ENCODE measurements at places on chromosomes 2 and 18.

GRCh38 chr2:177816766-177817165, 255.8 kb downstream of the PDE11A start:
- no peak for DNase-seq

GRCh38 chr18:61371111-61371510, 37.9 kb downstream of the CDH20 start:
- DNase-seq = no peak

DNA sequence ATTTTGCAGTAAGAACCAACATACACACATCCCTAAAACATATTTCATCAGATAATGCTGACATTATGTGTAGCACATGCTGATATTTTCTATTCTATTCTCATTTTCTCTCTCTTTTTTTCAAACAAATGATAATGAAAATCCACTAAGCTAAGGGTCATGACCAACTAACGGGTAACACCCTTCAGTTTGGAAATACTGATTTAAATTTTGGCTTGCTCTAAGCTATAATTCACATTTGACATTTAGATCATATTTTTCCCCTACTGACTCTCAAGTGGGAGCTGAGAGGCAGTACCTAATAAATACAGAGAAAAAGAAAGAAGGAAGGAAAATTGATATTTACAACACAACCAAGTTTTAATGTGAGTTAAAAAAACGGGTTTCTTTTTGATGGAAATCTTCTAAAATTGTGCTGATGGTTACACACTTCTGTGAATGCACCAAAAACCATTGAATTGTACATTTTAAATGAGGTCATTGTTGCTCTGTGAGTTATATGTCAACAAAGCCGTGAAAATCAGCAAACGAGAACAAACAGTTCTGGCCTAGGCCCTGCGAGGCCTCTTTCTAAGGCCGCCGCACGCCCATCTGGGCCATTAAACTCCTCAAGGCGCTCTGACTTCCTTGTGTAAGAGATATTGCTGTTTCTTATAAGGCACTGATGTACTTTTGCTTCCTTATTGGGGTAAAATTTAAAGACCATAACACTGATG, 124.2 kb downstream of the GALR1 start:
- no peak for DNase-seq

GRCh38 chr18:60096428-60096827, 196.6 kb downstream of the PMAIP1 start:
- DNase-seq = peak; percentile 11

- no peak for DNase-seq
Observed at GRCh38 chr2:28411166-28411755, 18.6 kb downstream of the FOSL2 start.

DNA sequence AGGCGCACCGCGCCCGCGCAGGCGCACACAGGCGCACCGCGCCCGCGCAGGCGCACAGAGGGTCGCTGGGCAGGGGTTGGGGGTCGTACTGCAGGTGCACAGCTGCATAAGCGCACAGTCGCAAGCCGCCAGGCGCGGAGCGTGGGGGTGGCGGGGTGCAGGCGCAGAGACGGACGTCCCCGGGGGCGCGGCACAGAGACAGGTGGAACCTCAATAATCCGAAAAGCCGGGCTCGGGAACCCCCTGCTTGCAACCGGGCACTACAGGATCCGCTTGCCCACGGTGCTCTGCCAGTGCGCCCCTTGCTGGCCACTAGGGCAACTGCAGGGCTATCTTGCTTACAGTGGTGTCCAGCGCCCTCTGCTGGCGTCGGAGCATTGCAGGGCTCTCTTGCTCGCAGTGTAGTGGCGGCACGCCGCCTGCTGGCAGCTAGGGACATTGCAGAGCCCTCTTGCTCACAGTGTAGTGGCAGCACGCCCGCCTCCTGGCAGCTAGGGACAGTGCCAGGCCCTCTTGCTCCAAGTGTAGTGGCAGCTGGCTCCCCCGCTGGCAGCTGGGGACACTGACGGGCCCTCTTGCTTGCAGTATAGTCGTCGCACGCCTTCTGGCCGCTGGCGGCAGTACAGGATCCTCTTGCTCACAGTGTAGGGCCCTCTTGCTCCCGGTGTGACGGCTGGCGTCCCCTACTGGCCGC, 34.9 kb downstream of the FAM110C start:
- DNase-seq = no peak

GRCh38 chr2:28405537-28405936, 12.9 kb downstream of the FOSL2 start:
- DNase-seq = no peak
